ENCODE measurements at places on chromosomes 7 and 10.

DNA sequence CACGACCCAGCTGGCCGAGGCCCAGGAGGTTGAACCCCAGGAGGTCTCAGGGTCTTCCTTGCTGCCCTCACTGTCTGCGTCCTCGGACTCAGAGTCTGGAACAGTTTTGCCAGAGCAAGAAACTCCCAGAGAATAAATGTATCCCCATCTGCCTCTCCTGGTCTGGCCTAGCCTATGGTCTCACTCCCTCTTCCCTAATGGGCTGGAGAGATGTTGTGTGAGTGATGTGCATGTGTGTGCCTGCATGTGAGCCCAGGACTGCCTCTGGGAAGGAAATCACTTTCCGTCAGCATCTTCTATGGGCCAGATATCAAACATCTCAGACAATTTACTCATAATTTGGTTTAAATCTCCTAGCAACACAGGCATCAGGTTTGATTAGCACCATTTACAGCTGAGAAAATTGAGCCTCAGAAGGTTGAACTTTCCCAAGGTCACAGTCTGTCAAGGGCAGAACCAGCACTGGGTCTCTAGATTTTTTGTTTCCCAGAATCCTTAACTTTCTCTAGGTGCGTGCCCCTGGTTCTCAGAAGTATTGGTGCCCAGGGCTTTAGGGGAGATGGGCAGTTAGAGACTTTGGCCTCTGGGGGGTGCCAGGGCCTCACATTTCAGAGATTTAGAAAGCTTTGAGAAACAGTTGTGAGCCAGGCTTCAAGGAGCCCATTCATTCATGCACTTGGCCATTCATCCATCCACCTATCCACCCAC, 4.9 kb downstream of the TMEM270 start:
- DNase-seq = no peak

- DNase-seq = no peak
These were observed 67.2 kb downstream of the ADD3 start for GRCh38 chr10:110074758-110075671.

- DNase-seq = no peak
These were observed 14.6 kb downstream of the IFIT3 start for GRCh38 chr10:89342206-89342958.

GRCh38 chr10:104127411-104127810, 5.4 kb downstream of the SFR1 start:
- no peak for DNase-seq

DNA sequence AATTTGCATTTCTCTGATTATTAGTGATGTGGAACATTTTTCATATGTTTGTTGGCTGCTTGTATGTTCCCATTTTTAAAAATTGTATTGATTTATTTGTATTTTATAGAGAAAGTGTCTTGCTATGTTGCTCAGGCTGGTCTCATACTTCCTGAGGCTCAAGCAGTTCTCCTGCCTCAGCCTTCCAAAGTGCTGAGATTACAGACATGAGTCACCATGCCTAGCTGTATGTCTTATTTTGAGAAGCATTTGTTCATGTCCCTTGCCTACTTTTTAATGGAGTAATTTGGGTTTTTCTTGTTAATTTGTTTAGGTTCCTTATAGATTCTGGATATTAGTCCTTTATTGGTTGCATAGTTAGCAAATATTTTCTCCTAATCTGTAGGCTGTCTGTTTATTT, 214.2 kb upstream of the KAT6B start:
- DNase-seq = no peak

DNA sequence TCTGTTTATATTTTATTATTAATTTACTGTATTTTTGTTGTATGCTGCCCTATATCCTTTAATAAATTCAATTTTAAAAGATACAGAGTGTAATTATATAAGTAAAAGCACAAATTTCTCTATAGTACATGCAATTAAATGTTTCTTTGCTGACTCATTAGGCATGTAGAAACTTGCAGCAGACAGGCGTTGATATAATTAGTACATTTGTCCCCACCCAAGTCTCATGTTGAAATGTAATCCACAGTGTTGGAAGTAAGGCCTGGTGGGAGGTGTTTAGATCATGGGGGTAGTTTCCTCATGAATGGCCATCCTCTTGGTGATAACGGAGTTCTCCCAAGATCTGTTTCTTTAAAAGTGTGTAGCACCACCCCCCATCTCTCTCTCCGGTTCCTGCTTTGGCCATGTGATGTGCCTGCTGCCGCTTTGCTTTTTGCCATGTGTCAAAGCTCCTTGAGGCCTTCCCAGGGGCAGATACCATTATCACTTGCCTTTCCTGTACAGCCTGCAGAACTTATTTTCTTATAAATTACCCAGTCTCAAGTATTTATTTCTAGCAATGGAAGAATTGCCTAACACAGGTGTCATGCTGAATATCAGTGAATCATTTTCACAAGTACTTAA, 63.7 kb downstream of the TSPAN12 start:
- no peak for DNase-seq

GRCh38 chr7:133763076-133763640, 364.0 kb upstream of the LRGUK start:
- DNase-seq = no peak

- no peak for DNase-seq
These were observed 76.9 kb upstream of the ANK3 start for GRCh38 chr10:60466267-60467201.

DNA sequence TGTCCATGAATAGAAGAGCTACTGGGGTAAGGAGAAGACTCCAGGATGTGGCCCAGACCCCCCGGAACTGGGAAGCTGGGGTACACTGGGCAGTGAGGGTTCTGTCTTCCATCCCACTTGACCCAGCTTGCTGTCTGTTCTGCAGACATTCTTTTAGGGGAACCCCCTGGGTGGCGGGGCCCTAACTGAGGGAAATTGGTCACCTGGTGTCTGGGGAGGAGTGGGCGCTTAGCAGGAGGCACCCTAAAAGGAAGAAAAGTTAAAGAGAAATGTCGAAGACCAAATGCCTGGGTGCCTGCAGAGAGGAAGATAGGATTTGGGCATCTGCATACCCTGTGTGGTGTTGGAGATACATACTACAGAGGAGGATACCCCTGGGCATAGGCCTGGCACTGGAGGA, 1.0 kb downstream of the AP1S1 start:
- DNase-seq = no peak

DNA sequence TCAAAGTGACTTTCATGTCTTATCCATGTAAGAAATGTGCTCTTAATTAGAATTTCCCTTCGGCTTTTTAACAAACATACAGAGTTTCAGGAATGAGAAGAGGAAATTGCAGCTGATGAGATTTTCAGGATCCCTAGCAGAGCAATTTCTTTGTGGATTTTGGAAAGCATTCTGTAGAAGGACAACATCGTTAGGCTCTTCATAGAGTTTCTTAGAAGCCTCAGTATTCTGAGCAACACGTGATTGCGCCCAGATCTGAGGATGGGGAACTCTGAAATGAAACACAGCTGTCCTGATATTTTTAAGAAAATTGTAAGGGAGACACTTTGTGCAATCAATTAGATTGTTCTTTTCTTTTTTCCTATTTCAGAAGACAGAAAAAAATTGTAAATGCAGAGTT, 85.8 kb downstream of the LHFPL3 start:
- DNase-seq = no peak

GRCh38 chr10:116170815-116171250, 102.2 kb downstream of the GFRA1 start:
- no peak for DNase-seq

DNA sequence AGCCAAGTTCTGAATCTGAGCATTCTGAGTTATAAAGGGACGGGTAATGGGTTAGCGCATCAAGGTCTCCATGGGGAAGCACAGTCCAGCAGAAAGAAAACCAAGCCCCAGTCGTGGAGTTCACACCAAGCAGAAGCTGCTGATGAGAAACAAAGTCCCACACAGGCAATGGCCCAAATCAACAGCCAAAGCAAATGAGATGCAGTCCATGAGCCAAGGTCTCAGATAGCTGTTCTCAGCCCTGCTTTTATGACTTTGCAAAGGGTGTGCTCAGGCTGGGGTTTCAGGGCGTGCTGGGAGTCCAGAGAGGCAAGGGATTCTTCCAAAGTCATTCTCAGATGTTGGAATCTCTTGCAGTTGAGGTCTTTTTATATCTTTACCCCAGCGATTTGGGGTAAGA, 32.0 kb downstream of the THNSL1 start:
- no peak for DNase-seq

DNA sequence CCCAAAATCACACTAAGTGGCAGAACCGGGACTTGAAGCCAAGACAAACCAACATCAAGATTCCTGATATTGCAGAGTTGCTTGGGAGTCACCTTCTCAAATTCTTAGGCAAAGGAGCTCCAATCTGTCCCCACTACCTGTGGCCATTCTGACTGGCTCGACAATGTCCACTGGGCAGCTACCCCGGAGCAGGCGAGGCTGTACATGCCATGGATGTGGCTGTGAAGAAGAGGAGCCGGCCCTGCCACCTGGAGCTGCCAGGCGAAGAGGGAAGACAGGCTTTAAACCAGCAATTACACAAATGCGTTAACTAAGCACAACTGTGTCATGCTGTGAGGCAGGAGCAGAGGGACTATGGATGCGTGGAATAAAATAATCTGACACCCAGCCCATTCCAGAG, 18.1 kb downstream of the CAMK2G start:
- no peak for DNase-seq

DNA sequence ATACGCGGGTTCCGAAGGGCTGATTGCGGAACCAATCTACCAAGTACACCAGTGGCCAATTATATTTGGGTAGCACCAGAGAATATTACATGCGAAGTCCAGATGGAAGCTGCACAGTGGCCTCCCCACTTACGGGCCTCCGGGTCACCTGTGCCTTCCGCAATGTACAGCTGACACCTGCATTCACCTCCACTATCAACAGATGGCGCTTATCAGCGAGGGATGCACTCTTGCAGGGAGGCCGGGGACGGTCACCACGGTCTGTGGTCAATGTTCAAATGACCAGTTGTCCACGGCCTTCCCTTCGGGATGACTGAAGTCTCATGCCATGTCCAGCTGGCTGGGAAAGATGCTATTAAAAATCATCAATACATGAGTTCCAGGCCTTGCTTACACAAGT, 47.6 kb downstream of the SLIT1 start:
- DNase-seq = peak; percentile 2

DNA sequence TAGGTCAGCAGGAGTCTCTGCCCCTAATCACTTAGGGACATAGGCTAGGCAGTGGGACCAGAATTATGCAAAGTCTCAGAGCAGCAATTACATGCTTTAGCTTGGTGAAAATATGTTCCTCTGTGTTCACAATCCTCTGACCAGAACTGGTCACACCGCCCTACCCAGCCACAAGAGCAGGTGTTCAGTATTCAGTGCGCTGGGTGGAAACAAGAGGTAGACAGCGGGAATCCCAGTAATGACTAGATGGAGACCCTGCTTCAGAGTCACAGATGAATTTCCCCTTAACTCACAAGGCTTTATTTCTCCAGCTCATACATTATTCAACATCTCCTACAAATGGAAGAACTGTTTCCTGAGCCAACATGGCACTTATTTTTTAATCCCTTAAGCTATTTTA, 763.7 kb upstream of the POM121L12 start:
- DNase-seq = no peak

DNA sequence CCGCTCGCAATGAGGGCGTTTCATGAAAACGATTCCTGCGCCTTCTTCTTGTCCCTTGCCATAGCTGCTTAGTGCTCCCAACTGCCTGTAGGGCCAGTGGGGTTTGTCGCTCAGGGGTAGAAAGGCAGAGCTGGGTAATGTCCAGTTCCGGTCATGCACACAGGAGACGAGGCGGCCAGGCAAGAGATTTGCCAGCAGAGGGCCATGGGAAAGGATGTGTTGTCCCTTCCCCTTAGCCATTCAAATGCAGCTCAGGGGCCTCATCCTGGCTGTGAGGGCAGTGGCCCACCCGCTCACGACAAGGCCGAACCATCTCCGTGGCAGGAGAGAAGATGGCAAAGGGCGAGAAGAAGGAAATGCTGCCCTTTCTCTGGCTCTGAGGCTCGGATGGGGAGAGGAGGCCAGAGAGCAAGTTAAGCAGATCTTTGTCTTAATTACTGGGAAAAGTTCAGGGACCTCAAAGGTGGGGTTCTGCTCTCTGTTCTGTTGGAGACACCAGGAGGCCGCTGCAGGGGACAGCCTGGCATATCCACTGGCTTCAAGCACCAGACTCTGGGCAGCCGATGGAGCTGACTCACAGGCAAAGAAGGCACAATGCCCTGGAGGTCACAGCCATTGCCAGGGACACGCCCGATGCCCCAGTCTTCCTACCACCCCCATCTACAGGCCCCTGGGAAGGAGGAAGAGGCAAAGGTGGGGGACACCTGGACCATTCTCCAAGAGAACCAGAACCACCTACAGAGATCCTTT, 534.8 kb upstream of the MGMT start:
- DNase-seq = no peak

DNA sequence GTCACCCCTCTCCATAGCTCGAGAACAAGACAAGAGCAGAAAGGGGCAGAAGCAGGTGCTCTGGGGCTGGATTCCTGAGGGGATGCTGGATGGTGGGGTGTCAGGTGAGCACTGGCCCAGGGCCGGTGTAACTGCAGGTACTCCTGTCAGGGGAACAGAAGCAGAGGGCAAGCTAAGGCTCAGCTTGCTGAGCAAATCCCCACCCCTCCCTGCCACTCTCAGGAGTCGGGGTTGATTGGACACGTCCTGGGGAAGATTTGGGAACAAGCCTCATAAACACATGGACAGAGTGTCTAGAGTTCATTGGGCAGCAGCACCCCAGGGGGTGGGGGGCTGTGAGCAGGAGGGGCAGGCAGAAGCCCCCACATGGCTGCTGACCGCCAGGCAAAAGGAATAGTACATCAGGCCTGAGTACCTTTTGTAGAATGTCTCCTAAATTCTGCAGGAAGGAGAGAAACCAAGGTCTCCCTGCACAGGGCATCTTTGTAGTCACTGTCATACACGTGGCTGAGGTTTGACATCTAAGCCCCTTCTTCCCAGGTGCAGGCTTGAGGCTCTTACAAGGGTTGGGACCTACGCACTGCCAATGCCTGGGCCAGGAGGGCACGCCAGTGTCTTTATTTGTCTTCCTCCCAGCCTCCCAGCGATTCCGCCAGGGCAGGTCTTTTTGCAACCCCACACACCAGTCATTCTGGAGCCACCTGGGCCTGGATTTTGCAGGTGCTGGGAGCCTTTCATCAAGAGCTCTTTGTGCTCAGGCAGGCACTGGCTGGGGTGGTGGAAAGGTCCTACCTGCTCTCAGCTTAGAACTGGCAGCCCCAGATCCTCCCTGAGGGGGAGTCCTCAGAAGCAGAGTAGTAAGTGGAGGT, 2.8 kb downstream of the CALML3 start:
- DNase-seq = no peak

GRCh38 chr10:4810092-4810491, 15.9 kb upstream of the AKR1E2 start:
- DNase-seq = no peak
